NCI-H748 treated with DMSO at 0.1 percent for 48 hours (cell line): ENCODE measurements at places on chromosomes 16 and 17.

- DNase-seq: no peak
These were observed 40.7 kb upstream of the ABCA10 start for GRCh38 chr17:69269131-69269998.

DNA sequence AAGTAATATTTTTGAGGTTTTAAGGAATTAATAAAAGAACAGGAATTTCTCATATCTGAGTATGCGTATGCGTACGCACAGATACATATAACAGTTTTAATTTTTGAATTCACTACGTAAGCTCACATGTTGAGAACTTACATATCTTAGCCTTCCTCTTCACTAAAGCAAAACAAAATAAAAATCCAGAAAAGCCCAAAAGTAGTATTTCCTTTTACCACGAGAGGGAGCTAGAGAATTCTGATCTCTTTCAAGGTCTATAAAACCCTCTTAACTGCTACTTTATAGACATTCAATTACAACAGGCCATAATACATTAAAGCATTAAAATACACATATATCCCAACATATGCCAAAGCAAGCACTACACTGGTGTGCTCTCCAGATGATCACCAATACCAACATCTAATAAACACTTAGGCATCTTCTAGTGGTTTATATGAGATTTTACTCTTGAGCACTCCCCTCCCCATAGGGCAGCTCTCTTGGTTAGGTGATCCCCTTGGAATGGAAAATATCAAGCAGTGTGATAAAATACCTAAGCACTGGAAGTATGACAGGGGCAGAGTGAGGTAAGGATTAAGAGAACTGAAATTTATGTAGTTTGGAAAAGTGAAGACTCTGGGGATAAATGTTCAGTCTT, 94.0 kb downstream of the SKAP1 start:
- DNase-seq: peak; percentile 57

GRCh38 chr17:47735536-47736011, 2.5 kb downstream of the TBX21 start:
- no peak for DNase-seq

GRCh38 chr17:38421171-38421841, 7.0 kb upstream of the ARHGAP23 start:
- DNase-seq: no peak

- DNase-seq: no peak
These were observed 15.4 kb downstream of the NAA60 start for GRCh38 chr16:3458852-3459361.

GRCh38 chr17:72691586-72691985, 400.9 kb downstream of the SLC39A11 start:
- no peak for DNase-seq

GRCh38 chr17:1958134-1958881, 66.8 kb downstream of the RTN4RL1 start:
- DNase-seq: no peak

DNA sequence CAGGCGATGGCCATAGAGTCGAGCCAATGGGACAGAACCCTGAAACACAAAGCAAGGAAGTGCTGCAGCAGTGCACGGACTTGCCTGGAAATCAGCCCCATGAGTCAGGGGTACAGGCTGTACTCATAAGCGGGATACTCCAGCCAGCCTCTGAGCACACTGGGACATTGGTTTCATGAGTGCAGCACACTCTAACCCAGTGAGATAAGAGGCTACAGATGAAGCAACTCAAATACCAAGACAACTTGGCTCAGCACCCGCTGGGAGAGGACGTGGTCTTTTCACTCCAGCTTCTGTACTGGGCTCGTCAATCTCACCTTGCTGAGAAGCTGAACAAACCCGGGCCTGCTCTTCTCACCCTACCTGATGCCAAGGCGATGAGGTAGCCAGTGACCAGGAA, 98.2 kb downstream of the AXIN2 start:
- DNase-seq: no peak
